NCI-H2081 (cell line): ENCODE measurements at places on chromosomes 5 and 9.

DNA sequence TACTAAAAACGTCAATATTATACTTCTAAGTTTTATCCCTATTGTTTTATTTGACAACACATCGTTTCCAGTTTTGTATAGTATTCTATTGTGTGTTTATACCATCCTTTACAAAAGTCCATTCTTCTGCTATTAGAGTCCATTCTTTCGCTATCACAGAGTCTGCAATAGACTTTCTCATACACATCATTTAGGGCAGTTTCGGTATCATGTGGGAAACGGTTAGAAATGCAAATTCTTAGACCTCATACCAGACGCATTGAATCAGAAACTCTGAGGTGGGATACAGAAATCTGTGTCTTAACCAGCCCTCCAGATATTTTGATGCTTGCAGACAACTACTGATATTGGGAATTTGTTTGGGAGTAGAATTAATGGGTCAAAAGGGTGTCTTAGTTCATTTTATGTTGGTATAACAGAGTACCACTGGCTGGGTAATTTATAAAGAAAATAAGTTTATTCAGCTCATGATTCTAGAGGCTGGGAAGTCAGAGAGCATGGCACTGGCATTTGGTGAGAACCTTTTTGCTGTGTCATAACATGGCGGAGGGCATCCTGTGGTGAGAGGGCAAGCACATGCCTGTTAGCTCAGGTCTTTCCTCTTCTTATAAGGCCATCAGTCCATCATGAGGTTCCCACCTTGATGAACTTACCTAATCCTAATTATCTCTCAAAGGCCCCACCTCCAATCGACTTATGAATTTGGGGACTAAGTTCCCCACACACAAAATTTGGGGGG is 21.1 kb downstream of the CARTPT start:
- no peak for DNase-seq

GRCh38 chr9:132768932-132769905 is 99.0 kb downstream of the GTF3C4 start:
- peak; percentile 67 for DNase-seq

DNA sequence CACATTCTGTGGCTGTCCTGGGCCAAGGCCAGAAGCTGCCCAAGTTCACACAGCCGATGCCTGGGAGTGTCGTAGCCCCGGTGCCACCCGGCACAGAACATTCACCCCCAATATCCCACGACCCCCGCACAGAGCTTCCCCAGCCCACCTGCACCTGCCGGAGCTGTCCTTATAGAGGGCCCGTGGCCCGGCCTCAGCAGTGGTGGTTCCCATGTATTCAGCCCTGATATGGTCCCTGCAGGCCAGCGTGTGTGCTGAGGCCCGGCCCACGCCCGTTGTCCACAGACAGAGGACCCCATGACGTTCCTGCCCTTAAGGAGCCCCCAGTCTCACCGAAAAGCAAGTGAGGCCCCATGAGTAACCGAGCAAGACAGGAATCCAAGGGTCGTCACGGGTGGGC is 5.3 kb upstream of the GFI1B start:
- DNase-seq = no peak

DNA sequence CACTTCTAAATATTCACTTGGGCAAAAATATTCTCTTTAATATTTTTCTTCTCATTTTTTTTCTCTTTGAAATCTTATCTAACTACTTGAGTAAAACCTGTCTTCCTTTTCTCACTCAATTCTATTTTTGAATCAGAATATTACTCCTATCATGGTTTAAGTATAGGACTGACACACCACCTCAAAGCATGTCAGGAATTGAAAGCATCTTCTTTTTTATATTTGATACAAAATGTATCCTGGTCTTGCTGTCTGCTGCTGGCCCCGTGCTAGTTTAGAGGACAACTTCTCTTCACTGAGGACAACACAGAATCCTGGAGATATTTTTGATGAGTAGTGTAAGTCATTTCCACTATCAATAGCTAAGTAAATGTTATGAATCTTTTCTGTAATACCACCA is 383.6 kb downstream of the GADD45G start:
- DNase-seq = no peak

GRCh38 chr5:2658447-2658846 is 93.0 kb downstream of the IRX2 start:
- no peak for DNase-seq

DNA sequence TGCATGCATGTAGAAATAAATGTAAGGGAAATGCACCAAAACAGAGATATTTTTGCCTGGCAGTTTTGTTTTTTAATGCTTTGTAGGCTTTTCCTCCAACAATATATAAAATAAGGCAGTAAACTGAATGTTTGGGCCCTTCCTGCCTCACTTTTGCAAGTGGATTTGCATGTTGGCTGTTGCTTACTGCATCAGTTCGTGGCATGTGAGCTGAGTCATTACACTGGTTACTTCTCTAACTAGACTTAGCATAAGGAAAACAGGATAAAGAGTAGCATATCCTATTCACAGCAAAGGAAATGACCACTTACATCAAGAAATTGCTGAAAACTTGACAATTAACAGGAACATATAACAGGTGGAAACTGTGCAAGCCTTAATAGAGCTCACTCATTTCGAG is 113.4 kb downstream of the TLE1 start:
- no peak for DNase-seq

DNA sequence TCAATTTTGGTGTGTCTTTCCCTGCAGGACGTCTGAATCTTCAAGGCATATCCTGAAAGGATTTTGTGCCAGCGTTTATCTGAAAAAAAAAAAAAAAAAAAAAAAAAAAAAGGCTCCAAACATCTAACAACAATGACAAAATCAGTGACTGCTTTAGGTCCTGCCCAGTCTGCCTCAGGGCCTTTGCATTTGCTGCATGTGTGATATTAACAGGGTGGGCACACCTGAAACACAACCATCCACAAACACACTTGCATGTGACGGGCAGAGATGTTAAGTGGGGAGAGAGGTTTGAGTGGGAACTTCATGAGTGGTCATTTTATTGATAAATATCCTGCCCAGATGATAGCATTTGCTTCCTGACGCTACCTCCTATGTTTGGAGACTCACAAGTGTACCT is 82.4 kb upstream of the SAP30L start:
- no peak for DNase-seq

DNA sequence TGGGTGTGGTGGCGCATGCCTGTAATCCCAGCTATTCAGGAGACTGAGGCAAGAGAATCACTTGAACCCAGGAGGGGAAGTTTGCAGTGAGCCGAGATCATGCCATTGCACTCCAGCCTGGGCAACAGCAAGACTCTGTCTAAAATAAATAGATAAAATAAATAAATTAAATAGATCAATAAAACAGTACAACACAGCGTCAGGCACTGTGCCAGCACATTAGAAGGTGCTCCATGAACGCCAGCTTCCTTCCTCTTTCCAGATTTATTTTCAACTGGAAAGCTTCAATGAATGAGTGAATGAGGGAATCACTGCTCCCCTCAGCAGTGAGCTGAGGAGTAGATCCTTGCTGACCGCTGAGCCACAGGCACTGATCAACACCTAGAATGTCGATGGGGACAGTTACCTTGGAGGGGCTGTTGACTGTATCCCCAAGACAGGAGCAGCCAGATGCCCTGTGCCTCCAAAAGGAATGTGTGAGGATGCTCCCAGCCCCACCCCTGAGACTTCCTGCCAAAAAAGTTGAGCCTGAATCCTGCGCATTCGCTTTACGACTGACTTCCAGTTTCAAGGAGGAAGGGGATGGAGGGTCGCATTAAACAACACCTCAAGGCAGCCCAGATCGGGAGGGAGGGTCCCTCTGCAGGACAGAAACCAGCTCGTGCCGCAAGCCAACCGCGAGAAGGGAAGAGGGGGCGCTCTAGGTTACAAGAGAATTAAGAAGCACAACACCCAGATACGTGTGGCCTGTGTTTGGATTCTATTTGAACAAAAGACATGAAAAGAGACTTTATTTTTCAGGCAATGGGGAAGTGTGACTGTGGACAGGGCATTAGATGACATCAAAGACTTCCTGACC is 54.0 kb upstream of the CNOT6 start:
- no peak for DNase-seq

DNA sequence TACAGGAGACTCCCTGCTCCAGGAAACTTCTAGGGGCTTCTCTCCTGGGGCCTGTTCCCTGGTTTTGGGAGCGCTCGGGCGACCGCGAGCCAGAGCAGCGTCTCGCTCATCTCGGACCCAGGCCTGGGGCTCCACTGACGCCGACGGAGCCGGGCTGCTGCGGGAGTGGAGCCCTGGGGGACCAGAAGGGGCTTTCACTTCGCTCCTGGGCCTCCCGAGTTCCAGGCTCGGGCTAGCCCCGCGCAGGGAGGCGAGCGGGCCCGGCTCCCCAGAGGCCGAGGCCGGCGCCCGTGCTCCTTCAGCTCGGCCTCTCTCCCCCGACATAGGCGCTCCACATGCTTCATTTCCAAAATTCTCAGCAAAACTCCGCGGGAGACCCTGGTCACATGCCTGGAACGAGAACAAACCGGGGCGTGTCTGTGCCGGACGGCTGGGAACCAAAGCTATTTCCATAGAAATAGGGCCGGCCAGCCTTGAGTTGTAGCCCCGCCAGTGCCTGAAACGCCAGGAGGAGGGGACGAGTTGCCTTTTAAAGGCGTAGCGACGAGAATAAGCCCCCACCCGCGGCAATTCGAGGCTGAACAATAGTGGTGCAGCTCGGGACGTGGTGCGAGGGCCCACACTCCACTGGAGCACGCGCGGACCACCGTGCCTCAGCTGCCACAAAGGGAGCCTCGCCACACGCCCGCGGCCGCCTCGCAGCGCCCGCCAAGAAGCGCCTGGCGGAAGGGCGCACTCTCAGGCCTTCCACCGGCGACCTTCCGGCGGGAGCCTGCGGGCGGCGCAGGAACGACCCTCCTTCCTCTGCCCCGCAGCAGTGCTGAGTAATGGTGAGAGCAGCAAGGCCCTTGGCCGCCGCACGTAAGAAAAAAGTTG is 1.1 kb upstream of the G3BP1 start:
- peak; percentile 25 for DNase-seq
